GM23248 (cell line): ENCODE measurements at places on chromosomes 6 and 20. TPM values are rescaled to one million over a fixed set of nuclear protein-coding genes. Genes with fewer than 3 reads are reported as not detected.

GRCh38 chr6:119020597-119021561 lies 57.6 kb downstream of the FAM184A start:
- H3K4me1 ChIP-seq, result no peaks in the 10 kb centered on the region
- H3K27me3 ChIP-seq, result no peaks in the 10 kb centered on the region
- no peak for DNase-seq
- no peak overlapping the region for H3K4me3 ChIP-seq
- H3K36me3 ChIP-seq, result no peaks in the 10 kb centered on the region
- H3K27ac ChIP-seq, result no peak overlapping the region

DNA sequence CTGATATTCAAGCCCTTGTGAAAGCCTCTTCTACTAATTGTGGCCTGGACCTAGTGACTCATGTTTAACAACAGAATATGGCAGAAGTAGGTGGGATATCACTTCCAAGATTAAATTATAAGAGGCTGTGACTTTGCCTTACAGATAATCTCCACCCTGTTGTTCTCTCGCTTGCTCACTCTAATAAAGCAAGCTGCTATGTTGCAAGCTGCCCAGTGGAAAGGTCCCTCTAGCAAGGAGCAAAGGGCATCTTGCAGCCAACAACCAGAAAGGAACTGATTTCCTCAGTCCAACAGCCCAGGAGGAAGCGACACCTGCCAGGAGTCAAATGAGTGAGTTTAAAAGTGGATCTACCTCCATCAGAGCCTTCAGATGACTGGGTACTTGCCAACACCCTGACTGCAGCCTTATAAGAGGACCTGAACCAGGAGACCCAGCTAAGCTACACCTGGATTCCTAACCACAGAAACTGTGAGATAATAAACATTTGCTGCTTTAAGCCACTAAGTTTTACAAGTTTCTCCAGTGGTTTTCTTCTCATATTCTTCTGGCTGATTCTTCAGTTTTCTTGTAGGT lies 112.6 kb downstream of the FRK start:
- no peaks in the 10 kb centered on the region for H3K27me3 ChIP-seq
- no peak overlapping the region for H3K4me3 ChIP-seq
- no peaks in the 10 kb centered on the region for H3K4me1 ChIP-seq
- H3K27ac ChIP-seq, result no peak overlapping the region
- no peaks in the 10 kb centered on the region for H3K36me3 ChIP-seq

GRCh38 chr20:49641683-49642656 lies 71.7 kb downstream of the B4GALT5 start:
- peaks cover 11% of the 10 kb centered on the region for H3K4me1 ChIP-seq
- H3K27ac ChIP-seq, result no peak overlapping the region
- no peak for DNase-seq
- H3K27me3 ChIP-seq, result no peaks in the 10 kb centered on the region
- H3K36me3 ChIP-seq, result peaks cover 72% of the 10 kb centered on the region
- no peak overlapping the region for H3K4me3 ChIP-seq

DNA sequence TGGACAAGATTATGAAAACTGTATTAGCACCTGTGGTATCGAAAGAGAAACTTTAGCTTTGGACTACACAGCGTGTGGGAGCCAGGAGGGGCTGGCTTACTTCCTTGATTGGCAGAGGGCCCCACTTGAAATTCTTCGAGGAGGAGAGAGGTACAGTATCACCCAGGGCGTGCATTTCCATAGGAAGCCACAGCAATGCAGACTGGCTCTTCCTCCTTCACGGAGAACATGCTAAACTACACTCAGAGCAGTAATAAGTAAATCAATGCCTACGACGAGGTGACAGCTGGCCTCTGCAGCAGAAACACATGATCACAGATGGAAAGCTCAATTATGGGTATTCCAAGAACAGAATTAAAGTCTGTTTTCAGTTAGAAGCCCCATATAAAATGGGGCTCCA lies 44.2 kb downstream of the MYLK4 start:
- H3K36me3 ChIP-seq, result no peaks in the 10 kb centered on the region
- H3K4me3 ChIP-seq, result no peak overlapping the region
- no peaks in the 10 kb centered on the region; the same call in 1 of the 2 replicates for H3K27me3 ChIP-seq

DNA sequence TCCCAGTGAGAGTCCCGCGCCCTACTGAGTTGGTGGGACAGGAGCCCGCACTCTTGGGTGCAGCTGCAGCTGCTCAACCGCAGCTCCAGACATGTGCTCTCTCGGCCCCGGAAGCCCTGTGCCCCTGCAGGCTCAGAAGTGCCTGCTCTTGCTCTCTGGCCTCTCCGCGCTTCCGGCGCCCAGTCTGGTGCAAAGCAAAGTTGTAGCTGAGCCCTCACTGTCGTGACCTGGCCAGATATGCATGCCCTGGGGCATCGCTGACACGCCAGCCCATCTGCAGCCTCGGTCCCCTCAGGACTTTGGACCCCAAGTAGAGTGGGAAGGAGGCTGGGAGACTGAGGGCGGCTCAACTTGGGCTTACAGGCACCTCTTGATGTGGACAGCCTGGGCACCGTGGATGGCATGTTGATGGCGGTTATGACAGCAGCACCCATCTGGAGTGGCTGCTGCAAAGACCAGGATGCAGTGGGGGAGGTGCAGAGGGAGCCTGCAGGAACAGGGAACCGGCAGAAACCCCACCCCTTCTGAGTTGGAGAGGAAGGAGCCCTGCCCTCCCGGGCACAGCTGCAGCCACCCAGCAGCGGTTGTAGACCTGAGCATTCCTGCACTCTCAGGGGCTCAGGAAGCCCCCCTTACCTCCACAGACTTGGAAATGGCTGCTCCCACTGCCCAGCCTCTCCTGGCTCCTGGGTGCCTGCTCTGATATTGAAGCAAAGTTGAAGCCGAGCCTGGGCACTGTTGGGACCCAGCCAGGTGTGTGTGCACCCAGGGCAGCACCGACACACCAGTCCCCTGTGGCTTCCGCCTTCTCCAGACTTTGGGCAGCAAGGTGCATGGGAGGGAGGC lies 462.6 kb downstream of the TBC1D32 start:
- no peak overlapping the region for H3K27ac ChIP-seq
- H3K27me3 ChIP-seq, result no peaks in the 10 kb centered on the region
- no peaks in the 10 kb centered on the region for H3K4me1 ChIP-seq
- H3K4me3 ChIP-seq, result no peak overlapping the region
- no peaks in the 10 kb centered on the region for H3K36me3 ChIP-seq

DNA sequence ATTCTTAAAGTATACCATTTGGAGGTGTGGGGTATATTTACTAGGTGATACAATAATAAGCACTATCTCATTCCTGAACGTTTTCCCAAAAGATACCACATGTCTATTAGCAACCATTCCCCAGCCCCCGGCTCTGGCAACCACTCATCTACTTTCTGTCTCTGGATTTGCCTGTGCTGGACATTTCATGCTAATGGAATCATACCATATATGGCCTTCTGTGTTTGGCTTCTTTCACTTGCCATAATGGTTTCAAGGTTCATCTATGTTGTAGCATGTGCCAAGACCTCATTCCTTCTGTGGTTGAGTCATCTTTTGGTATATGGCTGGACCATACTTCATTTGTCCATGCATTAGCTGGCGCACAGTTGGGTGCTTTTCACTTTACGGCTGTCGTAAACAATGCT lies 39.7 kb downstream of the BCAS4 start:
- H3K4me3 ChIP-seq, result no peak overlapping the region
- no peaks in the 10 kb centered on the region for H3K36me3 ChIP-seq
- H3K27me3 ChIP-seq, result no peaks in the 10 kb centered on the region
- H3K27ac ChIP-seq, result no peak overlapping the region
- peak; percentile 65 for DNase-seq

DNA sequence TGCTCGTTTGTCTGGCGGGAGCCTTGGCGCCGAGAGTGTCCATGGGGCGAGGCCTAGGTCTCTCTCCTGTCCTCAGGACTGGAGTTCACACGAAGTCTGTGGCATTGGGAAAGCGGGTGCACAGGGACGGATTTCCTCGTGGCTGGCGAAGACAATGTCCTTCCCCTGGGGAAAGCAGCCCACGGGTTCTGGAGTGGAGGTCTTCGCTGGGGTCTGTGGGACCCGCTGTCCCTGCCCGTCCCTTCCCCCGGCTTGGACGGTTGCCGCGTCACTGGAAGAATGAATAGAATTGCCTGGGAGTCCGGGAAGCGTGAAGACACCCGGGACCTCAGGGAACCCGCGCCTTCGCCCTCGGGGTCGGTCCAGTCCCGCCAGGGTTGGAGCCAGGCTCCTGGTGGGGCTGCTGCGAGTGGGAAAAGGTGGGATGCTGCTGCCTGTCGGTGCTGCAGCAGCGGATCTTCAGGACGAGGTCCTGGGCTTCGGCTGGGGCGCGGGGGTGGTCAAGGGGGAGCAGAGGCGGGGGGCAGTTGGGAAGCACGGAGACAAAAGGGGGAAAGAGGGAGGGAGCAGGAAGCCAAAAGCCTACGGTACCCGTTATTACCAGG lies 441.8 kb upstream of the DEFB115 start:
- no peak overlapping the region for H3K4me3 ChIP-seq
- DNase-seq, result no peak
- H3K36me3 ChIP-seq, result no peaks in the 10 kb centered on the region
- H3K27me3 ChIP-seq, result peaks cover 32% of the 10 kb centered on the region
- no peaks in the 10 kb centered on the region for H3K4me1 ChIP-seq

- H3K27me3 ChIP-seq, result no peaks in the 10 kb centered on the region
- no peaks in the 10 kb centered on the region for H3K36me3 ChIP-seq
- peak overlapping the region; percentile 67 for H3K4me3 ChIP-seq
These were observed 11.2 kb downstream of the PPP1R14C start for GRCh38 chr6:150153905-150154492.

- no peaks in the 10 kb centered on the region for H3K36me3 ChIP-seq
- no peaks in the 10 kb centered on the region for H3K27me3 ChIP-seq
- H3K4me1 ChIP-seq, result no peaks in the 10 kb centered on the region
These were observed 356.8 kb upstream of the ARID1B start for GRCh38 chr6:156420172-156420993.

DNA sequence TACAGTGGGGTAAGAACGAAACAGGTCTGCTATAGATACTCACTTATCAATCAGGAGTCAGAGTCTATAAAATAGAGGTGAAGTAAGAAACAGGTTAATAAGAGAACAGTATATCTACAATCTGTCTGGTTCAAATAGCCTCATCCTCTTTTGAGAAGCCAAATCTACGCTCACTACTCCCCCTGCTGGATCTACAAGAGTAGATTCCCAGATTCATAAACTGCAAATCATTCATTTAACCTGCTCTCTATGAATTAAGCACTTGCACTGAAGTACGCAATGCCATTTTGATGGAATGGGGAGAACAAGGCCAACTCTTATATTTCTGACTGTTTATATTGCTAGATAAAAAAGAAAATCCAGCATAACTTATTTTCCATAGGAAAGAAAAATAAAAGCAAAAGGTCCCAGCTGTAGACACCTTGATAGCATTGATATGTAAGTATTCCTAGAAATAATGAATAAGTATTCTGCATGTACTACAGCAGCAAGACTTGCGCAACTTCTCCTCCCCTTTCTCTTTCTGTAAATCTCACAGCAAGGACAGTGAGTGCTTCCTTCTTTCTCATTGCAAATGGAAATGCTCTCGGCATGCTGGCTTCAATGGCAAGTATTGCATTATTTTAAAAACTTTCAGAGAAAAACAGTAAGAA lies 92.3 kb downstream of the RFX6 start:
- DNase-seq, result peak; percentile 66
- H3K27ac ChIP-seq, result no peak overlapping the region
- H3K4me1 ChIP-seq, result no peaks in the 10 kb centered on the region
- no peak overlapping the region for H3K4me3 ChIP-seq
- no peaks in the 10 kb centered on the region for H3K36me3 ChIP-seq

GRCh38 chr6:89289710-89290109 lies 25.4 kb downstream of the GABRR2 start:
- no peak overlapping the region for H3K27ac ChIP-seq
- DNase-seq, result no peak
- H3K36me3 ChIP-seq, result no peaks in the 10 kb centered on the region
- no peak overlapping the region for H3K4me3 ChIP-seq

- H3K4me1 ChIP-seq, result no peaks in the 10 kb centered on the region
- 0 out of 2 replicates have a peak, but pooled peaks cover 4% of the 10 kb centered on the region for H3K36me3 ChIP-seq
- peak; percentile 64 for DNase-seq
- no peak overlapping the region for H3K4me3 ChIP-seq
- H3K27ac ChIP-seq, result no peak overlapping the region
These were observed 34.0 kb upstream of the FOXO3 start for GRCh38 chr6:108526739-108527174.

- H3K36me3 ChIP-seq, result peaks cover 6% of the 10 kb centered on the region; the same call in 1 of the 2 replicates
- H3K4me1 ChIP-seq, result peaks cover 10% of the 10 kb centered on the region; the same call in 1 of the 2 replicates
- no peaks in the 10 kb centered on the region for H3K27me3 ChIP-seq
- peak overlapping the region; percentile 96 for H3K4me3 ChIP-seq
- peak; percentile 98 for DNase-seq
These were observed 649 bp upstream of the RGL2 start for GRCh38 chr6:33299237-33299944.

GRCh38 chr6:74765486-74765885 lies 440.4 kb downstream of the COL12A1 start:
- no peaks in the 10 kb centered on the region for H3K36me3 ChIP-seq
- H3K4me1 ChIP-seq, result peaks cover 18% of the 10 kb centered on the region

DNA sequence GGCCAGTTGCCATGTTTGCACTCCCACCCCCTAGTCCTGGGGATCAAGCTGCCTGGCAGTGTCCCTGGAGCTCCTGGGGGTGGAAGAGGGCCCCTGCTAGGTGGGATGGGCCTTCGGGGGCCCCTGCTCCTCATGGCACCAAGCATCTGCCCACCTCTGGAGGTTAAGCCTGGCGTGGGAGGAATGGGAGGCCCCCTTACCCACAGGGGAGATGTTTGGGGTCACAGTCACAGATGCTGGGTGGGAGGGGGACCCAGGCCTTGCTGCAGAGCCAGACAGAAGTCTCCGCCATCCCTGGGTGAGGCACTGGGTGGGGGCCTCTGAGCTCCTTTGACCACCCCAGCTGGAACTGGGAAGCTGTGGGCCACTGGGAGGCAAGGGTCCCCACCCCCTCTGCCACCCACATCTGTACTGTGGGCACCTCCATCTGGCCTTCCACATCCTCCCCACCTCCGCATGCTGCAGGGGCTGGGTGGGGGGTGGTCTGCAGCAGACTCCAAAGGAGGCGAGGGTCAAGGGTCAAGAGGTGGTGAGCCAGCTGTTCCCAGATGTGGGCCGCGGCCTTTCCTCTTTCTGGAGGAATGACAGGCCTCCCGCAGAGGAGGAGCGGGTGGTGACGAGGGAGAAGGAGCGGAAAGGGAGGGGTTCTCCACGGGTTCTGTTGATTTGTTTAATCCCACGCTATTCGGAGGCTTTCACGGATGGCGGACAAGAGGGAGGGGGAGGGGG lies 41.5 kb downstream of the YTHDF1 start:
- H3K27me3 ChIP-seq, result peaks cover 70% of the 10 kb centered on the region
- no peak overlapping the region for H3K4me3 ChIP-seq
- H3K4me1 ChIP-seq, result no peaks in the 10 kb centered on the region
- no peak for DNase-seq
- no peaks in the 10 kb centered on the region for H3K36me3 ChIP-seq

DNA sequence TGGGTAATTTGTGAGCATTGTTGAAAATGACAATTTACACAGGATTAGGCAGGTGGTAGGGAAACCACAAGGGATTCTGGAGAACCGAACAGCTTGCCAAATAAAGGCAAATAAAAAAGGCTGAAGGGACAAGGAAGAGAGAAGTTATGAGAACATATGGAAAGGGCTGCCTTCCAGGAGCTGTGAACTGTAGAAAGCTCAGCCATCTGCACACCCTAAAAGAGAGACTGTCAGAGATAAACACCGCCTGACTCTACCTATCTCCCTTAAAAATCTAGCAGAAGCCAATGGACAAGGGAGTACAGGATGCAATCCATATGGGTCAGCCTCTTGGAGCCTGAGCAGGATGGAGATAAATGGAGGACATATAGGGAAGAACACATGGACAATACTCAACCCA lies 12.7 kb upstream of the SLC17A1 start:
- H3K4me1 ChIP-seq, result no peaks in the 10 kb centered on the region
- no peaks in the 10 kb centered on the region for H3K36me3 ChIP-seq
- no peak overlapping the region for H3K27ac ChIP-seq
- no peak overlapping the region for H3K4me3 ChIP-seq

The DEFB132 gene
- not detected in 2 replicates for total RNA-seq

The RAET1L gene
- not detected in 2 replicates for total RNA-seq

The GABRR1 gene
- not detected in 2 replicates for total RNA-seq

The BPI gene
- total RNA-seq, result not detected in 2 replicates

The KIF25 gene
- not detected in 2 replicates for total RNA-seq

The PTCRA gene
- total RNA-seq, result not detected in 2 replicates

The PLAGL1 gene
- total RNA-seq, result 20.7 and 22.8 TPM in 2 replicates

The SOBP gene
- total RNA-seq, result 0.97 and 1.9 TPM in 2 replicates

The STXBP5 gene
- 28.7 and 49.9 TPM in 2 replicates for total RNA-seq
